ENCODE measurements at places on chromosomes 11 and 22. TPM values are rescaled to one million over a fixed set of nuclear protein-coding genes. Genes with fewer than 3 reads are reported as not detected.

Gene OR6A2
- total RNA-seq, result not detected

Gene MRGPRE
- not detected for total RNA-seq

Gene B3GAT1
- 0.38 TPM for total RNA-seq

Gene C22orf23
- total RNA-seq, result not detected

Gene INPP5J
- total RNA-seq, result 1.1 TPM

Gene PC
- 8.4 TPM for total RNA-seq

Gene OR10G4
- not detected for total RNA-seq

Gene HOATZ
- total RNA-seq, result not detected

GRCh38 chr11:109085708-109086373 is 336.1 kb upstream of the C11orf87 start:
- DNase-seq, result no peak

GRCh38 chr11:132158091-132158490 is 787.7 kb downstream of the NTM start:
- no peak for DNase-seq

DNA sequence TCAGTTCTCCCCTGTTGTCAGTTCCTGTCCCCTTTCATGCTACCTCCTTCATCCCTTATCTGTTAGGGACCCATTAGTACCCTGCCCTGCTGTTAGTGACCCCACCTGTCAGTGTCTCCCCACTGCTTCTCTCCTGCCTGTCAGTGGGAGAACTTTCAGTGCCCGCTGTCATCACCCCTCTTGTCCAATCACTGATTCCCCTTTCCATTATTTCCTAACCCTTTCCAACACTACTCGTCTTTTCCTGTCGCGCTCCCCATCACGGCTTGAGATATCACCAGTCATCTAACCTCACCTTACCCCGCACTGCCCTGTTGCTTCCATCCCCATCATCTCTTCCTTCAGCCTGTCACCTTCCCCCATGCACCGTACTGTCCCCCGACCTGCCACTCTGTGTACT is 4.0 kb downstream of the PPP6R2 start:
- DNase-seq, result no peak

DNA sequence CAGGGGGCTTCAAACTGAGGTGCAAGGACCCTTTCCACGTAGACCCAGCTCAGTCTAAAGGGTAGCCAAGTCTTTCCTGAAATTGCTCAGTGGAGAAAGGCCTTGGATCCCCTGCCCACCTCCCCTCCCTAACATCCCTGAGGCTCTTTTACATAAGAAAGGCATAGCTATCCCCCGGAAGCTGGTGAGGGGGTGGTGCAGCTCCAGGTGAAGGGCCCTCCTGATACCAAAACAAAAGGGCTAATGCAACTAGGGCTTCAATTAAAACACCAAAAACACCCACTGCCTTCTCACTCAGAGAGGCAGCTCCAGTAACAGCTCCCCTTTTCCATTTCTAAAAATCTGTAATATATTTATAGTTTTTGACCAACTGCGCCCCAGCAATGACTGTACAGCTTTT is 5.8 kb downstream of the SHANK2 start:
- no peak for DNase-seq

GRCh38 chr22:21919526-21920307 is 32.9 kb downstream of the PPM1F start:
- DNase-seq, result no peak

DNA sequence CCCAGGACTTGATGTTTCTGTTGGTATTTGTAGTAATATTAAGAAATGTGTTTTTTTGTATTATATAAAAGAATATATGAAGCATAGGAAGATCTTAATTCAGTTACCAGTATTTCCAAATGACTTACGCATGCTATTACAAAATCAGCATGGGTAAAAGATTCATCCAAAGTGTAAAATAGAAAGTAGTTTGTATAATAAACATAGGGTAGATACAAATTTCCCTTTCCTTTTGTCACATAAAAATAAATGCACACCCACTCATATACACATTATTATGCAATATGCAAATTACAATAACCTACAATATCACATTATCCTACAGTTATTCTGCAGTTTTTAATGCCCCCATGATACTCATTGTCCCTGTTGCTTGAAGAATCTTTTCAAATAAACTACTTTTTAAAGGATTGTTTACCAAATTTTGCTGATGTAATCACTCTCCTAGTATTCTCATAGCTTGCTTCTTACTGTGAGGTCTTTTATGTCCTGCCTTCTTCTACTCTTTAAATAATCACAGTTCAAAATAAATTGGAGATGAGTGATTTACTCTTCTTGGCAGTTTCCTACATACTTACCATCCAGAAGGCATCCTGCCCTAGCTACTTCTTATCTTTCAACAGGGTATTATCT is 244.0 kb downstream of the CASP12 start:
- no peak for DNase-seq

DNA sequence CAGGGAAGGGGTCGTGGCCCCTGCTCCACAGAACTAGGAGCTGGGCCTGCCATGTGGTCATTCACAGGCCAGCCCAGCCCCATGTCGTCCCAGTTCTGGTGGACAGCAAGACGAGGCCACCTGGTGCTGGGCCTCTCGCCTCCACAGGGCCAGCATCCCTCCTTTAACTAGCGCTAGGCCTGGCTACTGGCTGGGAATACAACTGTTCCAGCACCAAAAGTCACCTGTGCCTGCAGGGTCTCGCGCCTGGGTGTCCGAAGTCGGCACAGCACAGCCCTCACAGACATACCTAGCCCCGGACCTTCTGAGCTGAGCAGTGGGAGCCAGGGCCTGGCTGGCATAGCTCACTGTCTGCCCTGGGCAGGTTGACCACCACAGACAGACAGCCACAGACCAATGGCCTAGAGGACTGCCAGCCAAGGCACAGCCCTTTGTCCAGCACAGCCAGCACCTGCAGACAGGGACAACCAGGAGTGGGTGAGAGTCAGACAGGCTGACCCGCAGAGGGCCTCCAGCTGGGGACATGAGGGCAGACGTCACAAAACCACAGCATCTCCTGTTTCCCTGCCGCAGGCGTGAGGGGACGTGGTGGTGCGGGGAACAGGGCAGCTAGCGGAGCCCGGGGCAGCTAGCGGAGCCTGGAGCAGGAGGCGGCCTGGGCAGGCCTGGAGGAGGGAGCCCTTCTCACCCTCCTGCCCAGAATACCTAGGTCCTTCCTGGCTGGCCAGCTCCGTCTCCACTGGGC is 27.2 kb upstream of the TH start:
- DNase-seq, result no peak

GRCh38 chr22:20268279-20269012 is at the start of gene RTN4R:
Gene RTN4R (minus strand): TSS chr22:20268318. CDS start chr22:20268092, 226 bp downstream.
- peak; percentile 50 for DNase-seq

GRCh38 chr22:42644422-42645340 is 4.3 kb upstream of the ATP5MGL start:
- DNase-seq, result no peak

- DNase-seq, result no peak
Observed at GRCh38 chr22:45529105-45529504, 26.4 kb downstream of the FBLN1 start.

- no peak for DNase-seq
Observed at GRCh38 chr11:20125927-20126326, 34.3 kb downstream of the DBX1 start.

GRCh38 chr22:43207849-43208702 is 21.1 kb upstream of the TTLL12 start:
- no peak for DNase-seq

- no peak for DNase-seq
Observed at GRCh38 chr11:122313581-122313980, 197.6 kb upstream of the BLID start.

GRCh38 chr11:31820438-31820818 is 9.3 kb upstream of the PAX6 start:
- DNase-seq, result no peak

DNA sequence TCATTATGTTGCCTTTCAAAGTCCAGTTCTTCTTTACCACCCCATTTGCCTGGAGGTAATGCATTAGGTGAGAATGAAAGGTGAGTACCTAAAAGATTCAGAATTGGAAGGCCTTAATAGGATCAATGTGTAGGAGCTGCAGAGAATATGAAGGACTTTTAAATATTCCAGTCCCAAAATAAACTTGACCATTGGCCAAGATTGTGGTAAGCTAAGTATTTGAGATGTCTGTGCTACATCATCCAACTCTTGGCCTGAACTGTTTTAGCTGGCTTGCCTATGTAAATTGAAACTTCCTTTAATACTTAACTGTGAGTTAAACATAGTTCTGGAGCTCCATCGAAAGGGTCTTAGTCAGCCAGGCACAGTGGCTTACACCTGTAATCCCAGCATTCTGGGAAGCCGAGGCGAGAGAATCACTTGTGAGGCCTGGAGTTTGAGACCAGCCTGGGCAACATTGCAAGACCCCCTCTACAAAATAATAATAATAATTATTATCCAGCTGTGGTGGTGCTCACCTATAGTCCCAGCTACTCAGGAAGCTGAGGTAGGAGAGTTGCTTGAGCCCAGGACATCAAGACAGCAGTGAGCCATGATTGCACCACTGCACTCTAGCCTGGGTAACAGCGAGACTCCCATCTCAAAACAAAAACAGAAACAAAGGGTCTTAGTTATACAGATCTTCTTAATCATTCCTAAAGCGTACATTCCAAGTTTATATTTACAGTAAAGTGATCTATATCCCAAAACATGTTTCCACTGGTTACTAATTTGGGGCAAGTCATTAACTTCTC is 29.8 kb downstream of the MTMR3 start:
- no peak for DNase-seq

GRCh38 chr11:29243616-29244015 is 773.2 kb downstream of the KCNA4 start:
- DNase-seq, result no peak

- no peak for DNase-seq
Observed at GRCh38 chr22:44024288-44024921, at the start of gene PARVB. Gene PARVB (plus strand): TSS chr22:44024302. CDS start chr22:44024340, 38 bp downstream.

DNA sequence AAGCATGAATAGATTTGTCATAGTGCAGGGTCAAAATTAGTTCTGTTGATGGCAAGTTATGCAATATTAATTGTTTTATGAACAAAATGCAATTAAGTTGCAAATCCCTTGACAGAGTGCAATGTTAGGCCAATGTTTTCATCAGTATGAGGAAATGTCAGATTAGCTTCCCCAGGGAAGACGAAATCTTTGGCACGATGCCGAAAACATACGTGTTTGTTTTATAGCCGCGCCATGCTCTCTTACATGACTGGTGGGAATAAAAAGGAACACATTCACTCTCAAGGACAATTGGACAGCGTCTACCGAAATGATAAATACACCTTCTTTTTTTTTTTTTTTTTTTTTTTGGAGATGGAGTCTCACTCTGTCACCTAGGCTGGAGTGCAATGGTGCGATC is 27.0 kb downstream of the MFNG start:
- no peak for DNase-seq

DNA sequence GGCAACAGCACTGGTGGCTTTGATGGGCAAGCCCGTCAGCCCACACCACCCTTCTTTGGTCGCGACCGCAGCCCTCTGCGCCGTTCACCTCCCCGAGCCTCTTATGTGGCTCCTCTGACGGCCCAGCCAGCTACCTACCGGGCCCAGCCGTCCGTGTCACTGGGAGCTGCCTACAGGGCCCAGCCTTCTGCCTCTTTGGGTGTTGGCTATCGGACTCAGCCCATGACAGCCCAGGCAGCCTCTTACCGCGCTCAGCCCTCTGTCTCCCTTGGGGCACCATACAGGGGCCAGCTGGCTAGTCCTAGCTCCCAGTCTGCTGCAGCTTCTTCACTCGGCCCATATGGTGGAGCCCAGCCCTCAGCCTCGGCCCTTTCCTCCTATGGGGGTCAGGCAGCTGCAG is 8.0 kb downstream of the RBM14 start:
- no peak for DNase-seq

DNA sequence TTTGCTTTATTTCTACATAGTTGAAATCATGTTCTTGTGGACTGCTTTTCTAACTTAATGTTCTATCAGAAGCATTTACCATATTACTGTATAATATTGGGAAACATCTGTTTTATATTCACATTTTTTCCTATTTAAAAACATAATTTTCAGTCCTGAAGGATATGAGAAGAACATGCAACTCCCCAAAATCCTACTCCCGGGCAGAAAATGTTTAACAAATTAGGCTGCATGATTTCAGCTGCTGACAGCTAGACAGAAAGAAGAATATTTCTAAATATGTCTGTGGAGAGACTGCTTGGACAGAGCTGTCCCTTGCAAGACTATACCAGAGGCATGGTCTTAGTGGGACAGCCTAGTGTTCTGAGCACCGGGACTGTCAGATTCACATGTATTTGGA is 15.7 kb upstream of the AMPD3 start:
- DNase-seq, result no peak

DNA sequence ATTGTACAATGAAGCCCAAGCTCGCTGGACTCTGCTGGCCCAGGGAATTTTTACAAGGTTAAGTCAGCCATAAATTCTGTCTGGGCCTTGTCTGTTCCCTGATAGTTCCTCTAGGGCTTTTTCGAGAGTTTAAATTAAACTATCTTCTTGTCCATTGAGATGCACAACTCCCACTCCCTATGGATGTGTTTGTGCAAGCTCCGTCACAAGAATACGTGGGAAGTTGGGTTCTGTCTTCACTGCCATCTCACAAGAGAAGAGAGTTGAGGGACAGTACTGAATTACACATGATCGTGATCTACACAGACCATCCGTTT is 153.6 kb upstream of the TTC12 start:
- no peak for DNase-seq

- no peak for DNase-seq
Observed at GRCh38 chr11:75719340-75720239, 2.0 kb downstream of the MOGAT2 start.
